ENCODE measurements at places on chromosomes 4 and X.

GRCh38 chr4:146165840-146166239, 9.7 kb upstream of the LSM6 start:
- no peak for DNase-seq

GRCh38 chrX:121161501-121161933, 114.1 kb downstream of the GLUD2 start:
- DNase-seq, result no peak

DNA sequence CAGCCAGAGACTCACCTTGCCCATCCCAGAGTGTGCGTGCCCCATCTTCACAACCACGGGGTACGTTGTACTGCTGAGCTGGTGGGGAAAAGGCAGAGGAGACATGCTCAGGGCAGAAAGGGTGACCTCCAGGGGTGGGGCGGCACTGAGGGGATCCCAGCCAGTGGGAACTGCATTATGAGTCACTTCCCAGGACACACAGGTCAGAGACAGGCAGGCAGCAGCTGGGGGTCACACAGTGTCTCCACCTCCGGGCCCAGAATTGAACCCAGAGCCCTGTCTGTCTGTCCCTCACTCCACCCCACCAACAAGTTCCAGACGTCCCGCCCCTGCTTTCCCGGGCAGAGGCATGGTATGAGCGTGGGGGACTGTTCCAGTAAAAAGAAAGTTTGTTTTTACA, 4.8 kb upstream of the TIMP1 start:
- no peak for DNase-seq

DNA sequence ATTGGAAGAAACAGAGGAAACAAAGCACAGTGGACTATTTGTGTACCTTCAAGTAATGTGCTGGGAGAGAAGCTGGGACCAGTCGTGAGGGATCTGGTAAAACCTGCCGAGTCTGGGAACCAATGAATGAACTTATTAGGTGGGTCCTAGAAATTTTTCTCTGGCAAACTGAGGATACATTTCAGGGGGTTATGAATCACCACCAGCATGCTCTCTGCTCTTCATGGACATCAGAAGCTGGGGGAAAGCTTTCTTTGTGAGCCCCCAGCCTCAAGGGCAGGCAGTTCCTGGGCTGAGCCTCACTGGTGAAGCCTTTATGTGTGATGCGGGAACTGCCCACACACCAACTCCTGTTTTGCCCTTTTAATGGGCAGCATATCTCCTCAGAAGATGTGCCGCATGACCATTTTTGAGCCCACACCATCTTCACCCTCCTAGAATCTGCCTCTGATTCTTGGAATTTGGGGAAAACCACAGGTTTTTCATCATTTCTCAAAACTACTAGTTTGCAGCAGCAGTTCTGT, 95.4 kb upstream of the ENPP6 start:
- DNase-seq, result no peak

- DNase-seq, result no peak
These were observed 14.2 kb downstream of the SEC24D start for GRCh38 chr4:118821590-118822293.

- DNase-seq, result no peak
These were observed 6.8 kb downstream of the HTT-AS start for GRCh38 chr4:3067473-3068001.

DNA sequence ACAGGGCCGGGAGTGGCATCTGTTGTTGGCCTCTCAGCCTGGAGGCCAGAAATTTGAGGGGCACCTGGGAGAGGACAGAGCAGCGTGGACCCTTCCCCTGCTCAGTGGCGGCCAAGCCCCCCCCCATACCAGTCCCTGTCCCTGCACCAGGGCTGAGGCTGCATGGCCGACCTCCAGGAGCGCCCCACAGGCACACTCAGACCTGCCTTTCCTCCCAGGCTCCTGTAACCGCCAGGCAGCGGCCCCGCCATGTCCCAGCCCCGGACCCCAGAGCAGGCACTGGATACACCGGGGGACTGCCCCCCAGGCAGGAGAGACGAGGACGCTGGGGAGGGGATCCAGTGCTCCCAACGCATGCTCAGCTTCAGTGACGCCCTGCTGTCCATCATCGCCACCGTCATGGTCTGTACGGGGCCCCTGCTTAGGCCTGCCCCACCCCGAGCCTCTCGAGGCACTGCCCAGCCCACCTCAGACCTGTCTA, 15.3 kb downstream of the TMEM175 start:
- DNase-seq, result no peak

DNA sequence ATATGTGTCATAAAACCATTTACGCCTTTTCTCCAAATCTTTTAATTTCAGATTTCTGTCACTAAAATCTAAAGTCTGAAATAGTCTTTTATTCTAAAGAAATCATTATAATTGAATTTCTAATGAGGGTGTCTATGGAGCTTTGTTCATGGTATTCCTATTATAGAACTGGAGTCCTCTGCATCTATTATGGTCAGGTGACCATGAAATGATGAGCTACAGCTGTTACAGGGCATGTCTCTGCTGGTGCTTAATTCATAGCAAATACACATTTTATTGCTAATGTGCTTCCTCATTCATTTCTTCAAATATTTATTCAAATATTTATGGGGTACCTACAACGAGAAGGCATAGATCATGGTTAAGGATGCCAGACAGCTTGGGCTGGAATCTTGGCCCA, 126.1 kb downstream of the NAA11 start:
- no peak for DNase-seq

- DNase-seq, result no peak
These were observed 3.3 kb upstream of the BGN start for GRCh38 chrX:153491351-153491914.

GRCh38 chr4:158965226-158965625, 137.7 kb upstream of the RAPGEF2 start:
- no peak for DNase-seq

- DNase-seq, result no peak
These were observed 898 bp downstream of the UBQLN2 start for GRCh38 chrX:56564164-56564885.

- DNase-seq, result no peak
These were observed 7.2 kb downstream of the RAB33B start for GRCh38 chr4:139461022-139461628.

GRCh38 chr4:92529510-92529909, 225.7 kb downstream of the GRID2 start:
- no peak for DNase-seq

DNA sequence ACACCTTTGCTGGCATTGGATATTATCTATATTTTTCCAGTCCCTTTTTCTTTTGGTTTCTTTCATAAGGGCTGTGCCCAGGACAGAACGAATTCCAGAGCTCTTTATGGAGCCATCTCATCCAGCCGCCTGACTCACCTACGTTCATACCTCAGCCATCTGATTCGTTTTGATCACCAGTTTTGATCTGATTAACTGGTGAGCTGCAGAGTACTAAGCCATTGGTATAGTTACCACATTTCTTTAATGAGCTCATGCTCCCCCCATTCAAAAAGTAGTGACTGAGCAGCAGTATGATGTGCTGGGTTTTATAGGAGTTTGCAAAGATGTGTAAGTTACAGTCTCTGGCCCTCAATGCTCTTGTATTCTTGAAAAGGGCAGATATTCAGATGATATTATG, 43.0 kb upstream of the CDKN2AIP start:
- no peak for DNase-seq

DNA sequence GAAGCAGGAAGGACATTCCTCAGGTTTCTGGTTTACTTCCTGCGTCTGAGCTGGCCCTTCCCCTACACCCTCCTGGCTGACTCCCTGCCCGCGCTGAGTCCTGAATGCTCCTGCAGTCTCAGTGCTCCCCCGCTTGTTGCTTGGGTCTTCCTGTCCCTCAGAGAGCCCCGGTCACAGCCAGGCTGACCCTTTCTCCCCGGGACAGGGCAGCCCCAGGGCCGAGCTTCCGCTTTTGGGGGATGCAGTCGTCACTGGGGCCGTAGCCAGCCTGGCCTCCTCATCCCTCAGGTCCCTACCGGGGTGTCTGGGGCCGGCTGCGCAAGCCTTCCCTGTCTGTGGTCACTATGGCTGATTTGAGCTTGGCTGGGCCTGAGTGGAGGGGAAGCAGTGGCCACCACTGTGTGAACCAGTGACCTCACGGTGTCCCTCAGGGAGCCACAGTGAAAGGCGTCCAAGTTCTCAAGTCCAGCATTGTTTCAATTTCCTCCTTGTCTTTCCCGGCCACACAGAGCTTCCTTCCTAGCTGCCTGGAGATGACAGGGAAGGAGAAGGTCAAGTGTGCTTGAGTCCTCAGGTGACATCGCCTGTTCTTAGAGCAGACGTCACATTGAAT, 34.1 kb upstream of the ASMTL start:
- DNase-seq, result no peak

- DNase-seq, result no peak
These were observed 244.5 kb upstream of the PITX2 start for GRCh38 chr4:110867251-110867960.

DNA sequence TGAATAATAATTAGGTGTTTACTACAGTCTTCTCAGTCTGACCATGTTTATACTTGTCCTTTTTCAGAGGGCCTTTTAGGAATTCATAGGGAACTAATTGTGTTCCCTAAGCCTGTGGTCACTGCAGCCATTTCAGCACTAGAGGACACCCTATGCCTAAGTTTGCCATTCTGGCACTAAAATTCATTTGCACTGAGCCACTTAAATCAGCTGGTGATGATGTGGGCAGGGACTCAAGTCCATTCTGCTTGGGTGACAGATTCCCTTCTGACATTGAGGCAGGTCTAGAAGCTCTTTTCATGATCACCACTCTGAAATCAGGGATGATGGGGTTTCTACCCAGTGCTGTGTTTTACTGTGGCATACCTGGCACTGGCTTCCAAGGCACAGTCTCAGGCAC, 1178.9 kb upstream of the DIAPH2 start:
- DNase-seq, result no peak

DNA sequence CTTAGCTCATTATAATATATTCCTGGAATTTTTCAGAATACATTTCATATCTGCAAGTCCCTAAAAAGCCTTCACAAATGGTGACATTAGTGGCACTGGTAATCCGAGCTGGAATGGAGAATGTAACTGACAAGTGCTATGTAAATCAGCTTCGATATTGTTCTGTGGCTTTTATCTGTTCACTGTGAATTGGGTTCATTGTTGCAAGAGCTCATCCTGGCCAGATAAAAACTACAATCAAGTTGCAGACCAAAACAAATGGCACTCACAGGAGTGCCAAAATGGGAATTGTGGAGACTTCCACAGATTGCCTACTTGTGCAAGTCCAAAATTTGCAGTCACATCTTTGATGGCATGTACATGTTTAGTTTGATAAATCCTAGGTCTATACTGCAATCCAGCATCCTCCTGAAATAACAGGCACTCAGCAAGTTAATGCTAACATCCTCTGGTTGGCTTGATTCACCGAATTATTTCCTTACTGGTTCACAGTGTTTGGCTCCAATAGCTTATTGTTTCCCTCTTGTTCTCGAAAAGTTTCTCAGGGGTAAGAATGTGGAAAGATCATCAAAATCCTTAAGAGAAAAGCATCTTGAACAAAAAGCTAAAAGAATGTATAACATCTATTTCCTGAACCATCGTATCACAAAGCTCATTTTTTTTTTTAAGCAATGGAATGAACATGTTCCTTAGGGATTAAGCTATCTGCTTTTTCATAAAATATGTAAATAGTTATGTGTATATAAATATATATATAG, 904.9 kb downstream of the CENPC start:
- DNase-seq, result no peak

Measured in CD4-positive, alpha-beta T cell (primary cell).